ENCODE measurements at places on chromosomes 5 and 9.

- no peak for DNase-seq
Observed at GRCh38 chr5:146395193-146395592, 51.9 kb upstream of the TCERG1 start.

GRCh38 chr5:104223885-104224773 lies 661.5 kb upstream of the NUDT12 start:
- DNase-seq: peak; percentile 46

DNA sequence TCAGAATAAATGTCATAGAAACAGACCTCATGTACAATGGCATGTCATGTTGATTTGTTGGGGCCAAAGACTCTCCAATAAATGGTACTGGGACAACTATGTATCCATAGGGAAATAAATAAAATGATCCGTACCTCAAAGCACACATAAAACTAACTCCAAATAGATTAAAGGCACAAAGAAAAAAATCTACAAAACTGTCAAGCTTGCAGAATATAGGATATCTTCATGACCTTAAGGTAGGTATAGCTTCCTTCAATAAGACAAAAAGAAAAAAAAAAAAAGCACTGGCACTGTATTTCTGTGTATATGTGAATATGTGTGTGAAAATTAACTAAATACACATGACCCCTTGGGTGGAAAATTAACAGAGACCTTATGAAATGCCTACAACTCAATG lies 101.9 kb downstream of the DIRAS2 start:
- DNase-seq: no peak

DNA sequence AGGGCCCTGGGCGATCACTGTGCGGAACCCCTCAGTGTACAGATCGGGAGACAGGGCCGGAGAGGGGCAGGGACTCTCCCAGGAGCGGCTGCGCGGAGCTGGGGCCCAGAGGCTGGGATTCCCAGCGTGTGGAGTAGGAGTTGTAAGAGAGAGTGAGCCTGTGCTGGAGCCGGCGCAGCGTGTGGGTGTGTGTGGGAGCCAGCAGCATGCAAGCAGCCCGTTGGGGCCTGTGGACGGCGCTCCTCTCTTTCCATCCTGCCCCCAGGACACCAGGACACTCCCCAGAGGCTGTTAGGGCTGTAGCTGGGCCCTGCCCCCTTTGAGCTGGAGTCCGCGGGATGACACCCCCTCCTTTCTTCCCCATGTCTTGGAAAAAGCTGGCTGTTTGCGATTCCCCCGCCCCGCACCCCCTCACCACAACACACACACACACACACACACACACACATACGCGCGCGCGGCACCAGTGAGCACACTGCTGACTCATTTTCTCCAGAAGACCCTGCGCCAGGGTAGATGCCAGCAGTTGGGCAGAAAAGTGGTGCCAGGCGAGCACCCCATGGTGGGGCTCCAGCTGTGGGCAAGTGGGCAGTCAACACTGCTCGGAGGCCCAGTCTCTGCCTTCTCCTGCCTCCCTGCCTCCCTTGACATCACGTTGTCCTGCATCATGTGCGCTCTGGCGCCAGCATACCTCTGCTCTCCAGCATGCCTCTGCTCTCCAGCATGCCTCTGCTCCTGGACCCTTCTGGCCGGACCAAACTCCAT lies 1.5 kb downstream of the COL27A1 start:
- DNase-seq: peak; percentile 87

DNA sequence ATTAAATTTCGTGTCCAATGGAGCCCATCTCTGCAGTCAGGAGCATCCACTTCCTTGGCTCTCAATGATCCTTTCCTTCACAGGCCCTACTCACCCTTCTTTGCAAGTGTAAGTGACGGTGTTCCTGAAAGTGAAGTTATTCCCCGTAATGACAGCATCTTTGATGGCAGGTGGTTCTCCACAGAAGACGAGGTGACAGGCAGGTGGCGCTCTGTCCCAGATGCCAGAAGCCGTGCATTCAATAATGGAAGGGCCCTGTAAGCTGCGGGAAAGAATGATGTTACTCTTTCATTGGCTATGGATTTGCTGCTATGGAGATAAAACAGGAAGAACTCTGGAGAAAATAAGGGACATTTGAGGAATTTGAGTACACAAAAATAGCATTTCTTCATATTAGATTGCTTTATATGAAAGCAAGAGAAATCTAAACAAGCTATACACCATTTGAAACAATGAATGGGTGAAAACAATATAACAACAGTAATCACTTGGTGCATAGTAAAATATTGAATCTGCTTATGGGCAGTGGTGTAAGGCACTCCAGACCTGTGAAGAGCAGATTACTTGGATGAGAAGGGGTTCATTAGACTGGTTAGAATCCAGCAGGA lies 89.9 kb upstream of the TXNDC8 start:
- peak; percentile 63 for DNase-seq

GRCh38 chr5:14928661-14929060 lies 57.1 kb upstream of the ANKH start:
- DNase-seq: no peak

DNA sequence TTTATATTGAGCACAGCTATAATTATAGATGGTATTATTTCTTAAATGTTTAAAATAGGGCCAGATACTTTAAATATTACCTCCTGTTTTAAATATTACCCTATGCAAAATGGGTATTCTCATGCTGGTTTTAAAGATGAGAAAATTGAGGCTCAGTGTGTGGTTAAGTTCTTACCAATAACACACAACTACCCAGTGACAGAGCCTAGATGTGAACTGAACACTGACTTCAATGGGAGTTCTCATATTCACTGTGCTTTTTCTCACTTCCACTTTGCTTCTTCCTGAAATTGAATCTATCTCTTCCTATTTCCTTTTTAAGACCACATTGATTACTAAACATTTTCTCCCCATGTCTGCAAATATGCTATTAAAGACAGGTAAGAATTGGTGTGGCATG lies 135.8 kb upstream of the TUSC1 start:
- DNase-seq: no peak

DNA sequence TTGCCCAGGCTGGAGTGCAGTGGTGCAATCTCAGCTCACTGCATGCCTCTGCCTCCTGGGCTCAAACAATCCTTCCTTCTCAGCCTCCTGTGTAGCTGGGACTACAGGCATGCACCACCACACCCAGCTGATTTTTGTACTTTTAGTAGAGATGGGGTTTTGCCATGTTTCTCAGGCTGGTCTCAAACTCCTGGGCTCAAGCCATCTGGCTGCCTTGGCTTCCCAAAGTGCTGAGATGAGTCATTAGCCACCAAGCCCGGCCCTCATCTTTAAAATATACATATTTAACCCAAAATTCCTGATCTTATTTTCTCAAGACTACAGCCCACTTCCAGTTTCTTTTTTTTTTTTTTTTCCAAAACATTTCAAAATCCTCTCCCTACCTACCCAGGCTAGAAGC lies 31.7 kb upstream of the MINAR2 start:
- no peak for DNase-seq

DNA sequence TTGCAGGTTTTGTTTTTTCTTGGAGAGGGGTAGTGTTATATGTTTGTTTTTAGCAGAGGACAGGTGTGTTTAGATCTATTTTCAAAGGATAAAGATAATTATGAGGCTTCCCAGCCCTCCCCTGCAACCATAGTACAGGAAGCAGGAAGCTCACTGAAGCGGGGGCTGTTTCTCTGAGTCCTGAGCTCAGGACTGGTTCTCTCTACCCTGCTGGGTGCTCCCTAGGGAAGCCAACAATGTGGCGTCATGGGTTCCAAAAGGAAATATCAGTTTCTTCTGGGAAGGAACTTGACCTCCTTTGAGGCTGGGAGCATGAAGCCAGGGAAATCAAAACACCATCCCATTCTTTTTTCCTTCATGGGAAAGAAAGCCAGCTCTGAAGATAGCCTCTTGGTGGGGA lies 62.2 kb downstream of the RAD23B start:
- DNase-seq: no peak

DNA sequence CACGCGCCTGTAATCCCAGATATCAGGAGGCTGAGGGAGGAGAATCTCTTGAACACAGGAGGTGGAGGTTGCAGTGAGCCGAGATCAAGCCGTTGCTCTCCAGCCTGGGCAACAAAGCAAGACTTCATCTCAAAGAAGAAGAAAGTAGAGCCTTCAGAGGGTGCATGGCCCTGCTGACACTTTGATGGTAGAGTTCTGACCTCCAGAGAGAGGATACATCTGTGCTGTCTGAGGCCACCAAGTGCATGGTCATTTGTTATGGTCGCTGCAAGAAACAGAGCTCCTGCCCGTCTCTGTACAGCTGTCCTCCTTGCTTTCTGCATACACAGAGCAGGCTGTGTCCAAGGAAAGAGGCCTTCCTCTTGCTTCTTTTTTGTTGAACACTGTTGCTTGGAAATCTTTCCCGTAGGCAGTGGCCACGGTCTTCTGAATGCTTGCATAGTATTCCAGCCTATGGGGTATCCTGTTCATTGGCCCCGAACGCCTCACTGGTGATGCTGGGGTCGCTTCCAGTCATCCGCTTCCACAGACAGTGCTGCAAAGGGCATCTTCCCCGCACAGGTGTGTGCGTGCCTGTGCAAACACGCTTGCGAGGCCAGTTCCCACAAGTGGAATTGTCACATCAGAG lies 36.8 kb upstream of the UNC5A start:
- peak; percentile 8 for DNase-seq

- DNase-seq: no peak
Observed at GRCh38 chr9:124163760-124164255, 93.9 kb upstream of the NEK6 start.

GRCh38 chr5:127577458-127577857 lies 60.0 kb downstream of the PRRC1 start:
- no peak for DNase-seq

DNA sequence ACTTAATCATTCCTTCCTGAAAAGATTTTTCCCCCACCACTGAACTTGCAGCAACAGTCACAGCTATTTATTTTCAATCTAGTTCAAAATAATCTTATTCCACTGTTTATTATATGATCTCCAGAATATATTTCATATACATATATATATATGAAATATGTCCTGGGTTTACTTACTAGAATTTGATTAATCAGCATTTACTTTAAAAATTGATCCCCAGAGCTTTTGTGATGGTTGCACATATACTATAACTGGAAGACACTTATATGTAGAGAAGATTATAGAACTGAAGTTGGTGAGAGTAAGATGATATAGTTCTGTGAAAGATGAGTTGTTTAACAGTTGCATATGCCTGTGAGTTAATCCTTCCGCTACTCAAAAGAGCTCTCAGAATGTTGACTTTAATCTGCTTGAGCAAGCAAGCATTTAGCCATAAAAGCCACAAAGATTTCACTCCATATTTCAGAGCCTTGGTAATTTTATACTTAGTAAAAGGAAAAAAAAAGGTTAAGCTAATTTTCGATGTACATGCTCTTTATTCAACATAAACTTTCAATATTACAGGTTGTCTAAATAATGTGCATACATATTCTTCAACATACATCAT lies 399.3 kb upstream of the CDH9 start:
- no peak for DNase-seq

DNA sequence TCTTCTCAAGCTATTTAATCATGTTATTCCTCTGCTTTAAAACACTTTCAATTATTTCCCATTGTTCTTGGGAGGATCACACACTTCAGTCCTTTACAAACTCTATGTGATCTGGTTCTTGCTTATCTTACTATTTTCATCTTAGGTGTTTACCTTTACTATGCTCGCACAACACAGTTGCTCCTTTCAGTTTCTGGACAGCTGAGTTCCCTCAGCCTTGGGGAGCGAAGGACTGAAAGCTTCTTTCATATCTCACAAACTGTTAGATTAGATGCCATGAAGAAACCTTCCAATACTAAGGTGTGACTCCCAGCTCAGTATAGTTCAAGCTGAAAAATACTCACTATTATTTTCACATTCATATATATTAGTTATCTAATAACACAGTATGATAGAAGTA lies 117.9 kb downstream of the CDC42SE2 start:
- DNase-seq: no peak

DNA sequence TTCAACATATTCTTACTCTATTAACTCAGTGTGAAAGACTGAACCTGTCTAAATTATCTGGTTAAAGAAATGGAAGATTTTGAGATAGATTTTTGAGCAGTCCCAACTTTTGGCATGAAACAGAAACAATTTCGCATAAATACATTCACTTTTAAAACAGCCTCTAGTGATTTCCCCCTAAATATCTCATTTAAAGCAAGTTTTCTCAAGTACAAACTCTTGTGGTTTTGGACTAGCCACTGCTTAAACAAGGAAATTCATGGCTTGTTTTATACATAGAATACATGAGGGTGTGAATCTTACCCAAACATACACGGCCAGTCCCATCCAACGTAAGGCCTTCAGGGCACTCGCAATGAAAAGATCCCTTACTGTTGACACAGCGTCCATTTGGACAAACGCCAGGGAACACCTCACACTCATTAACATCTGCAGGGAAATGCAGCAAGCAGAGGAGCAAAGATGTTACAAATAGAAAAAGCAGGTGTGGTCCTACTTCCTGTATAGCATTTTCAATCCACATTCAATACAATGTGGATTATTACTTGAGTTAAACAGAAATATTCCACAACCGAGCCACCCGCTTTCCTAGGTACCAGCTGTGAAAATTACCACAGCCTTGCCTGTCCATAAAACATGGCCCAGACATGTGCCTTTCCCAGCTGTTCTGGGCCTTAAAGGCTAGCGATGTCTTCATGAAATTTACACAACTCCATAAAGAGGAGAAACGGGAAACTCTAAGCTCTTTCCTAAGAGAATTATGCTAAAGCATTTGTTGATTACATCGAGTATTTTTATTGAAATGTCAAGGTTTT lies 188.8 kb downstream of the FBN2 start:
- DNase-seq: no peak

DNA sequence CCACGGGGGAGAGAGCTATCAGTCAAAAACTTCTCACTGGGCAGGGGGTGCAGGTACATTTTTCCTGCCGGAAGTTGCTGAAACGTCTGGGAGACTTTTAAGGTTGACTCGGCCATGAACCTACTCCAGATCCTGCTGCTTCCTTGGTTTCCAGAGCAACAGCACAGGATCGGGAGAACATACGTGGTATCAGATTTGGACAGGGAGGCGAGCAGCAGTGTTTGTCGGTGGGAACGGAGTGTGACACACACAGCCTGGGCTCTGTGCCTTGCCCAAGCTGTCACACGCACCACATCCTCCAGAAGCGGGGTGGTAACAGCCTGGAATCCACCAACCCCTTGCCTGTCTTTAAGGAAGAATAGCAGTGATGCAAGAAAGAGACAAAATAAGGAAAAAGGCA lies 276.5 kb downstream of the SLIT3 start:
- peak; percentile 16 for DNase-seq

- peak; percentile 33 for DNase-seq
Observed at GRCh38 chr5:73119451-73120157, 771 bp upstream of the TMEM171 start.

All from testis (tissue), 5 donors.